NCI-H2171 (cell line): ENCODE measurements at places on chromosomes 1 and 21.
A peak's percentile ranks its signal among the peaks of the same experiment; 100 is the strongest.

- DNase-seq = no peak
These were observed 114.4 kb upstream of the TNR start for GRCh38 chr1:175857756-175858155.

DNA sequence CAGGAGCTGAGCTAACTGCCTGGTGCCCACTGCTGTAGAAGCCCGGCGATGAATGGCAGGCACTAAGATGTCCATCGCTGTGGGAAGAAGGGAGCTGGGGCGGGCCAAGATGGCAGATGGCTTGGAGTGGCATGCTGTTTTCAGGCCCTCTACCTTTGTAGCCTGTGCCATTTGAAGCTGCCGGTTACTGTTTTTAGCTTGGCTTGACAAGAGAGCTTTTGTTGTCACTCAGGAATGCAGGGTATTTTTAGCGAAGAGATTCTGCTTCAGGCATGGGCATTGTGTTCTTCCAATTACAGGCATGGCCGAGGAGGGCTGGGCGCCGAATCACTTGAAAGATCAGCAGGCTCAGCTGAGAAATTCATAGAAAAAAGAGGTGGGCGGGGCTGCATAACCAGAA, 348.7 kb downstream of the RPS6KC1 start:
- DNase-seq = no peak

- peak; percentile 79 for DNase-seq
These were observed 64.6 kb downstream of the SIK1 start for GRCh38 chr21:43362321-43362791.

- no peak for DNase-seq
These were observed 30.1 kb downstream of the UMODL1 start for GRCh38 chr21:42101246-42101645.

GRCh38 chr1:212769459-212770167, 22.0 kb downstream of the NSL1 start:
- DNase-seq = no peak

- DNase-seq = no peak
These were observed 3.5 kb downstream of the OLFML2B start for GRCh38 chr1:162020150-162020549.

GRCh38 chr1:5738911-5739462, 253.2 kb downstream of the NPHP4 start:
- DNase-seq = no peak

DNA sequence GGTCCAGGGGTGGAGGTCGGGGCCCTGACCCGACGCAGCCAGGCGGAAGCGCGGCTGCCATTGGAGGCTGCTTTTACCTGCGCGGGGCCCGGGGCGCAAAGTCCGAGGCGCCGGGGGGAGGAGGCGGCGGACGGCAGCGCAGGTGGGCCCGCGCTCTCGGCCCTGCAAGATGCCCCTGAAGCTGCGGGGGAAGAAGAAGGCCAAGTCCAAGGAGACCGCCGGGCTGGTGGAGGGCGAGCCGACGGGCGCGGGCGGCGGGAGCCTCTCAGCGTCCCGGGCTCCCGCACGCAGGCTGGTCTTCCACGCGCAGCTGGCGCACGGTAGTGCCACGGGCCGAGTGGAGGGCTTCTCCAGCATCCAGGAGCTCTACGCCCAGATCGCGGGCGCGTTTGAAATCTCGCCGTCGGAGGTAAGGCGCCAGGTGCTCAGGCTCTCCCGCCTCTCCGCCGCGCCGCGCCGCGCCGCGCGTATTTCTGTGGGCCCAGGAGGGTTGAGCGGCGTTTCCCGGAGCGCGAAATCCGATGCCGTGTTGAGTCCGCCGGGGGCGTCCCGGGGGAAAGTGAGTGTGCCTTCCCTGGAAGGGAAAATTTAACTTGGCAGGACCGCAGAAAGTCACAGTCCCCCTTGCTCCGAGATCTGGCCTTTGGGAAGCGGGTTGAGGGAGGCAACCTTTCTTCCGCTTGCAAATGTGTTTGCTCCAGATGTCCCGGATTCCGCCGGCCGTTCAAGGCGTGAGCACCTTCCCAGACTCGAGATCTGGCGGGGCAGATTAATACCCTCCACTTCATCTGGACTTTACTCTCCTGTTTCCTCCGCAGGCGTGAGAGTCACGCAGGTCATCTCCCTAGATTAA, at the start of gene GIPC2:
TSS of gene GIPC2 (plus strand) at position 41 of the 853 bp plus-strand sequence. CDS start at position 170, 129 bp downstream.
- no peak for DNase-seq

DNA sequence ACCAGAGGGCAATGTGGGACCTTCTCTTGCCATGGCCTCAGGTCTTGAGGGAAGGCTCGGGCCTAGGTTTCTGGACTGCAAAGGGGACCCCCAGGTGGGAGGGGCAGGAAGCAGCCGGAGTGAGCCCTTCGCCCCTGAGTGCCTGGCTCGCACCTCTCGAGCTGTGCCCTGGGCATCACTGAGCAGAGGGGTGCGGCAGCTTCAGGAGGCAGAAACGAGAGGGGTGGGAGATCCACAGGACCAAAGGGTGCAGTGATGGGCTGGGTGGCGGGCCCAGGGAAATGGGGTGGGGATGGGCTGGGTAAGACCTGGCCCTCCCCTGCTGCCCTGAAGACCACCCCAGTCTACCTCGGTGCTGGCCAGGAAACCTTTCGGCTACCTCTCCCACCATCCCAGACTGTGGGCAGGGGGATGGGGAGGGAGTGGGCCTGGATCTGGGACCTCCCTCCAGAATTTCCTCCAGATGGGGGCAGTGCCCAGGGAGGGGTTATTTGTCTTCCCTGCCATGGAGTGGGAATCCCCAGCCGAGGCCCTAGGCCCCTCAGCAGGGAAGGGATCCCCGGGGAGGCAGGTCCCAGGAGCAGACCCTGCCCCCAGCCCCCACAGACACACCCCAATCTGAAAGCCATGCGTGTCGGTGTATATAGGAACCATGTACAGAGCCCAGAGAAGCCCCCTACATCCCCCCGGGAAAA, 21.3 kb downstream of the A3GALT2 start:
- DNase-seq = no peak

DNA sequence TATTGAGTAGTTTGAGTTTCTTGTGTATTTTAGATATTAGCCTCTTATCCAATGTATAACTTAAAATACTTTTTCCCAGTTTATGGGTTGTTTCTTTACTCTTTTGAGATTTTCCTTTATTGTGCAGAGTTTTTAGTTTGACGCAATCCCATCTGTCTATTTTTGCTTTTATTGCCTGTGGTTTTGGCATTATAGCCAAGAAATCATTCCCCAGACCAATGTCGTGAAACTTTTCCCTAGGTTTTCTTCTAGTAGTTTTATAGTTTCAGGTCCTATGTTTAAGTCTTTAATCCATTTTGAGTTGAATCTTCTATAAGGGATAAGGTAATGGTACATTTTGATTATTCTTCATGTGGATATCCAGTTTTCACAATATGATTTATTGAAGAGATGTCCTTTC, 87.6 kb downstream of the LEPR start:
- DNase-seq = no peak

DNA sequence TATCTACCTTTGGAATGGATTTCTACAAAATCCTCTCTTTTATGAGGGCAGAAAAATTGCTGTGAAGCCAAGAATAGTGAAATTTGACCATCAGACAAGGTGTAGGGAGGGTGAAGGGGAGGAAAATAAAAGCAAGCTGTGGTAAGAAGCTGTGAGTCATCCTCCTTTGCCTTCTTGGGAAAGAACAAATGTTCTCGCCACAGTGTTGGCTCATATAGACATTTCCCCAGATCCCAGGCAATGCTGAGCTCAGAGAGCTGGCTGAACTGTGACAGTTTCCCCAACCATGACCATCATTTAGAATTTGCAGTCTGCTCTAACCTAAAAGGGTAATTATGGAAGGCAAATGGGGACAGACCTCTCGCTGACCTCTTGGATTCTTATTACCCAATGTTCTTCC, 235.4 kb downstream of the PBX1 start:
- DNase-seq = no peak

DNA sequence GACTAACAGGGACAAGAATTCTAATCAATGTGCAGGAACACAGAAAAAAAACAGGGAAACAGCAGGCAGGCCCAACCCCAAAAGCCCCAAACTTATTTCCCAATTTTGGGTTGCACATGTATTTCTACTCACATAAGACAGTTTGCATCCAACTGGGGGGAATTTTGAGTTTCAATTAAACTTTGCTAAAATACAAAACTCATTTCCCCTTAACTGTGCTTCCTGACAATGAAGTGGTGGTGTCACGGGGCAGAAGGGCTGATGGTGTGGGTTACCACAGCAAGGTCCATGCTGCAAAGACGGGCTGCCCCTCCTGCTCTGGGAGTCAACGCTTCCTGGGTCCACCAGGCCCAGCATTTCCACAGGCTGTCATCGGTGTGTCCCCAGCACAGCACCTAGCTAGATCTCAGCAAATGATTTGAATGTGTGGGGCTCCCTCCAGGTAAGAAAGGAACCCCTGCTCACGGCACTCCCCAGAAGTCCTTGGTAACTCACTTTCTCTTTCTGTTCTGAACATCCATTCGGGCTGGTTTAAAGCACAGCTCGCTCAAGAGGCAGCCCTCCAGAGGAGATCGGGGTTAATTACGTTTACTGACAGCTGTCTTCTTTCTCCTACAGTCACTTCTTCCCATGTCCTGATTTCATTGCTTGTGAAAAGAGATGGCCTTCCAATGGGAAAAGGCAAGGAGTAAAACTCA, 27.4 kb downstream of the HIVEP3 start:
- peak; percentile 14 for DNase-seq

DNA sequence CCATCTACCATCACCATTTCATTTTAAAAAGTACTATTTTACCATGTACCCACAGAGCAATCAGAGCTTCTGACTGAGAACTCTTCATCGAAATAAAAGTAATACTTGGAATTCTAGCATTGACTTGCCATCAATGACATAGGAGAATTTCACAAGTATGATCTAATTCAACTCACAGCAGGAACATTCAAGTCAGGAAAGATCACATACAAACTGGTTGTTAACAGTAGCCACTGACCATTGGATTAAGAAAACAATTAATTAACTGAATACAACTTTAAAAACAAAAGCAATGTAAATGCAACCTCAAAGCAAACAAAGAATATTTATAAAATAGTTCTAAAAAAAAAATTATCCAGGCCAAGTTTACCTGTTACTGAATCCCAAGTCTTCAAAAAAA, 18.8 kb downstream of the RNF115 start:
- DNase-seq = no peak

DNA sequence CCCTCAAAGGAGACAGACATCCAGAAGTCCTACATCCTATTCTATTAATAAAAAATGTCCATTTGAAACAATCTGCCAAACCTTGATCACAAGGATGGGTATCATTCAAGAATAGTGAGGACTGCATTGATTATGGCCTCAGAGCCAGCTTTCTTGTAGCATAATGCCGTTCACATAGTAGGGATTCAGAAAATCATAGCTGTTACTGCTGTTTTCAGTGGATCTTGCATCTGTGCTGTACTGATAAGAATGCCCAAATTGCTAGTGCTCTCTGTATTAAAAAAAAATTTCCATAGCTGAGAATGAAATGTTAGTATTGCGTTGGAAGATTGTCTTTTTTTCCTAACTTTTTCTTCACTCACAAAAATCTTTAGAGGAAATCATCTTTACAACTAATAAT, 19.1 kb downstream of the BRDT start:
- DNase-seq = no peak

DNA sequence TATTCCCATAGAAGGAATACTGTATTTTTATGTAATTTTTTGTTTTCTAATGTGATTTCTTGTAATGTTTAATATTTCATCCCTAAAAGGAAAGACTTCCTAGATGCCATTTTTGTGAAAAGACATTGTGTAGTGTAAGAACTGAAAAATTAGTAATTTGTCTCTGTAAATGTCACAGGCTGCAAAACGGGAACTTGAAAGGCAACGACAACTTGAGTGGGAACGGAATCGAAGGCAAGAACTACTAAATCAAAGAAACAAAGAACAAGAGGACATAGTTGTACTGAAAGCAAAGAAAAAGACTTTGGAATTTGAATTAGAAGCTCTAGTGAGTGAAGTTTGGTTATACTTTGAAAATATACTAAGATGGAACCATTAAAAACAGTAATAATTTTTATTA, 132.2 kb downstream of the ITSN1 start:
- DNase-seq = no peak

GRCh38 chr1:42379794-42380585, 602 bp upstream of the RIMKLA start:
- DNase-seq = no peak

GRCh38 chr1:29186252-29186651, 4.6 kb upstream of the SRSF4 start:
- DNase-seq = no peak

- no peak for DNase-seq
These were observed 190.8 kb downstream of the CAMTA1 start for GRCh38 chr1:6976044-6976375.

- DNase-seq = no peak
These were observed 286.3 kb downstream of the MATN1 start for GRCh38 chr1:30437059-30437576.

- DNase-seq = peak; percentile 22
These were observed 241.0 kb downstream of the KCNJ6 start for GRCh38 chr21:37675202-37675801.

- DNase-seq = no peak
These were observed 19.3 kb upstream of the UBL4B start for GRCh38 chr1:110092991-110093390.

DNA sequence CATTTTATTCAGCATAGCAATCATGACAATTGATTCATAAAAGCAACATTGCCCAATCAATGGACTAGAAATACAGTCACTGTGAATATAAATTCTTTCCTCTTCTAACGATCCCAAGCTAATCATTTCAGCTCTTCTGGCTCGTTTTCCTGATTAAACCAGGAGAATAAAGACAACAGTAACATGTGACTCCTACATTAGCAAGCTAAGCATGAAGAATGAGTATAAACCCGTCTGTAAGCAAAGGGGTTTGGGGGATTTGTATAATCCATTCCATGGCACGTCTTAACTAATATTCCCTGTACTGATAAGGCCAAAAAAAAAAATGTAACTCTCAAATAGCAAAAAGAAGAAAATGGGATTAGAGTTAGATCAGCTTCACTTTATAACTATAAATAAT, 21.6 kb downstream of the IRF2BP2 start:
- DNase-seq = no peak

- no peak for DNase-seq
These were observed 72.9 kb downstream of the SIK1 start for GRCh38 chr21:43354026-43354420.

DNA sequence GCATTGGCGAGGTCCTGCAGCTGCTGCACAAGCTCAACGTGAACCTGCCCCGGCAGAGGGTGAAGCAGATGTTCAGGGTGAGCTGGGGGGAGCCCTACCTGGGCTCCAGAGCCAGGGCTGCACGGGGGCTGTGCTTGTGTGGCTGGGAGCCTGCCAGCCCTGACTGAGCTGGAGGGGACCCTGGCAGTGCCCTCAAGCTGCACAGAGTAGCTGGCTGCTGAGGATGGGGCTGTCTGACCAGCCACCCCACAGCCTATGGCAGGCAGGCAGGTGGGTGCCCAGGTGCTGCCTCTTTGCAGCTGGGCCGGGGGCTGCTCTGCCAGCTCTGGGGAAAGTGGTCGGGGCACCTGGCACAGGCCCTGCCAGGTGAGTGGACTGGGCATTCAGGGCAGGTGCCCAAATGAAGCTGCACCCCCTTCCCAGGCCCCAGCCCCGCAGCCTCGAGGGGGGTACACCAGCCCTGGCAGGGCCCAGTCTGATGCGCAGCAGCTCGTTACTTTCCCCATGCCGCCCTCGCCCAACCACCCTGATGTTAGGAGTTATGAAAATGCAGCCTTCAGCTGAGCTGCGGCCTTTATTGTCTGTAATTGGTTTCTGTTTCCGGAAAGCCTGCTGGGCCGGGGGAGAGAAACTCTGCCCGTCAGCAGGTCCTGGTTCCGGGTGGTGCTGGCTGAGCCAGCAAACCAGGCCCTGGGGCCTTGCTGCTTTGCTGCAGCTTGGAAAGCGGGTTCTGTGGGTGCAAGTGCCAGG, 4.3 kb downstream of the PLCH2 start:
- peak; percentile 64 for DNase-seq
